Cerebellar nuclear complex (tissue), 1 donor: ENCODE measurements at places on chromosomes 7 and 10.

DNA sequence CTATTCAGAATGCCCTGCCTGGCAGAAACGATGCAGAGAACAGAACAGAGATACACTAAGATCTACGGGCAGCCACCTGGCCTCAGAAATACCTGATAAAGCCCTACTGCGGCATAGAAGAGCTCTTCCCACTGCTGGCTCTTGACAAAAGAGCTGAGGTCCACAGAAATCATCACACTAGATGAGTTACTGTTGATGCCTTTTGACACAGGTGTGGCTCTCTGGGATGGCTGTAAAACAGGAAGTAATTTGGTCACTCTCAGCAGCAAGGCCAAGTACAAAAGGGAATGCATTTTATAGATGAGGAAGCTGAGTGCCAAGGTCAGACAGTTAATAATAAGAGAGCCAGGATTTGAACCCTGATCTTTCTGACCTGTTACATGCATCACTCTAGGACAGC is 35.0 kb upstream of the ACSL5 start:
- no peak for DNase-seq

- DNase-seq = no peak
These were observed 188.7 kb downstream of the DNAJB6 start for GRCh38 chr7:157525491-157525915.

DNA sequence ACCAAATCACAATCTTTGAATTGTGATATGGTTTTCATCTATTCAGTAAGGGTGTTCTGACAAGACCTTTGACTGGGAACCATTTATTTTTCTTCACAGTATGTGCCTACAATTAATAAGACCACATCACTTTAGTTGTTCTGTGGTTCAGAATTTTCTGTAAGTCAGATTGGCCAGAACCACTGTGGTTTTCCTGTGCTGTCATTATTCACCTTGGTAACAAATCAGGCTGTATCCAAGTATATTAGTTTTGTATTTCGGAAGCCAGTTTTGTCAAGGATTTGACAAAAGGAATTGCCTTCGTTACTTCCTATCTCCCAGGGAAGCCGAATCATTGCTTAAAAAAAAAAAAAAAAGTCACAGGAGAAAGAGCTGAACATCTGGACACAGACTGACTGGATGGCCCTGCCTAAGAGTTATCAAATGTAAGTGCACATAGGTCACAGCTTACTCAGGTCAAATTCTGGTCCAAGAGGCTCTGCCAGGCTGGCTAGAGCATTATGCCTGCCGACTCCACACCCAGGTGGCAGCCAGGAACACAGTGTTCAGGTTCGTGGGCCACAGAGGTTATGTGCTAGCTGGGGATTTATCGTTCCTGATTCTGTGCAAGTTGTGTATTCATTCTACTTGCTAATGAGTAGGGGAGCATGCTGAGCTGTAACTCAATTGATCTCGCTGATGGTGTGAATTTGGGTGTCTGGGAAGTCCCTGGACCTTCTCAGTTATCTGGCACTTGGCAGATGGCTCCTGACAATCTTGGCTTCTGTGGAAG is 175.3 kb downstream of the JAZF1 start:
- no peak for DNase-seq

DNA sequence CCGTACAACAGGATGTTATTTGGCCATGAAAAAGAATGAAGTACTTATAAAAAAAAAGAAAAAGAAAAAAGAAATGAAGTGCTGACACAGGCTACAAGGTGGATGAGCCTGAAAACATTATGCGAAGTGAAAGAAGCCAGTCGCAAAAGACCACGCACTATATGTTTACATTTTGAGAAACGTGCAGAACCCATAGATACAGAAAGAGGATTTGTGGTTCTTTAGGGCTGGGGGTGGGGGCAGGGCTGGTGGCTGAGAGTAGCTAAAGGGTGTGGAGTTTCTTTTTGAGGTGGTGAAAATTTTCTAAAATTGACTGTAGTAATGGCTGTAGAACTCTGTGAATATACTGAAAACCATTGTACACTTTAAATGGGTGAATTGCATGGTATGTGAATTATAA is 86.0 kb upstream of the FAM20C start:
- DNase-seq = no peak

GRCh38 chr10:17790651-17791050 is 18.5 kb upstream of the MRC1 start:
- no peak for DNase-seq

DNA sequence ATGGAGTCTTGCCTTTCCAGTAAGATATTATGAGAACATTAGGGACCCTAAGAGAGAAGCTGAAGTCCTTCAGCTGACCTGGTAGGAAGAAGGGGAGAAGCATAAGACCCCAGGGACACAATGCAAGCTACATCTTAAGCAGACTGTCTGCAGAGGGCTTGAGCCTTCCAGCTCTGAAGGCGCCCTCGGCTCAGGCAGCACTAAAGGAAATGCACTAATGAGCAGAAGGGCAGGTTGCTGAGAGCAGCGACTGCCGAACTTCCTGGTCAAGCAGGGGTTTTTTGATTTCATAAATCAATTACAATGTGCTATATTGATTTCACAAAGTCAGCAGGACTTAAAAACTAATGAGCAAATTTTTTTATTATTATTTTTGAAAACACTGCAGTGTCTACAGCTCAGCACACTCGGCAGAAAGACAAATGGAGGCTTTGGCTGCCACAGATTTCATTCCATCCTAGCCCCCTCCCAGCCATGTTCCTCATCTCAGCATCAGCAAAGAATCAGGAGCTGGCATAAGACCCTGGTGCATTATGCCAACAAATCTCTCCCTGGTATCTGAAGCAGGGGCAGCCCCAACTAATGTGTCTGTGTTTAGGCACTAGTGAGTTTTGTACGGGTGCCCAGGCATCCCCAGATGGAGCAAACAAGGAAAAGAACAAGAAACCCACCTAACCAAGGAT is 57.1 kb downstream of the LRRTM3 start:
- no peak for DNase-seq

GRCh38 chr7:41796331-41796730 is 93.4 kb upstream of the INHBA start:
- DNase-seq = no peak

- no peak for DNase-seq
These were observed 31.9 kb downstream of the HEPACAM2 start for GRCh38 chr7:93194386-93194785.

DNA sequence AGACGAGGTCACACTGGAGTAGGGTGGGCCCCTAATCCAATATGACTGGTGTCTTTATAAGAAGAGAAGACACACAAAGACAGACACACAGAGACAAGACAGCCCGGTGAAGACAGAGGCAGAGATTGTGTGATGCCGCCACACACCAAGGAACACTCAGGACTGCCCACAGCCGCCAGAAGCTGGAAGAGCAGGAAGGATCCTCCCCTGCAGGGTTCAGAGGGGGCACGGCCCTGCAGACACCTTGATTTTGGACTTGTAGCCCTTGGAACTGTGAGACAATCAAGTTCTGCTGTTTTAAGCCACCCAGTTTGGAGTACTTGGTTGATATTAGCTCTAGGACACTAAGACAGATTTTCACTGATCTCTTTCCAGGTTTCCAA is 72.1 kb upstream of the NANOS1 start:
- no peak for DNase-seq

- DNase-seq = no peak
These were observed 133.3 kb upstream of the SAMD8 start for GRCh38 chr10:74977913-74978847.

DNA sequence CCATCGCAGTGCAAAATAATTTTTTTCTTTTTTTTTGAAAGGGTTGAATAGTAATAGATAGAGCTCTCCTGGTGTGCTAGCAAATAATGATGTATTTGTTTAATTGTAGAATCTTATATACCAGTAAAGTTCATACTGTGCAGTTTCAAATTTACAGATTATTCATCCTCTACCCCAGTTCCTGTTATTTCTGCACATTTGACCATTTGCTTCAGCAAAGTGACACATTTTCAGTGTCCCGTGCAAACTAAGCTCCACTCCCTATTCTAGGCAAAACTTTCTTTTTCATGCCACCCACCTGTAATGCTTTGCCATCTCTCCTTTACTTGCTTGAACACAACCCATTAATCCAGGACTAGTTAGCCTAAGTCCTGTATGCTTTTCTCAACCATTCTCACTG is 43.0 kb downstream of the SHOC2 start:
- DNase-seq = no peak
